ENCODE measurements at places on chromosomes 7 and 10.
A peak's percentile ranks its signal among the peaks of the same experiment; 100 is the strongest.

- no peak for DNase-seq
These were observed 37.6 kb upstream of the ELFN1 start for GRCh38 chr7:1632506-1632905.

- DNase-seq = peak; percentile 29
These were observed 106.0 kb downstream of the CUBN start for GRCh38 chr10:17023386-17024298.

GRCh38 chr7:15490291-15490690 lies 71.5 kb downstream of the AGMO start:
- no peak for DNase-seq

DNA sequence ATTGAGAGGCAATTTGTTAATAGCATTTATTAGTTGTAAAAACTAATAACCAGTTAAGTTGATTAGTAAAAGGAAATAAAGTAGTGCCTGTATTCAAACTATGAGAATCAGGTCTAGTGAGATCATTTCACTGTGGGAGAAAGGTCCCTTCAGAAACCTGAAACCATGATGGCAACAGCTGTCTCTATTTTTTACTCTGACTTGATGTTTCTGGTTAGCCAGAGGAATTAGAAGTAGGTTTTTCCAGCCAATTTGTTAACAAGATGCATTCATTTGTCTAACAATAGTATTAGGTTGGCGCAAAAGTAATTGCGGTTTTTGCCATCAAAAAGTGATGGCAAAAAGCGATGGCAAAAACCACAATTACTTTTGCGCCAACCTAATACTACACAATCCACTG lies 272.2 kb upstream of the YAE1 start:
- DNase-seq = no peak

DNA sequence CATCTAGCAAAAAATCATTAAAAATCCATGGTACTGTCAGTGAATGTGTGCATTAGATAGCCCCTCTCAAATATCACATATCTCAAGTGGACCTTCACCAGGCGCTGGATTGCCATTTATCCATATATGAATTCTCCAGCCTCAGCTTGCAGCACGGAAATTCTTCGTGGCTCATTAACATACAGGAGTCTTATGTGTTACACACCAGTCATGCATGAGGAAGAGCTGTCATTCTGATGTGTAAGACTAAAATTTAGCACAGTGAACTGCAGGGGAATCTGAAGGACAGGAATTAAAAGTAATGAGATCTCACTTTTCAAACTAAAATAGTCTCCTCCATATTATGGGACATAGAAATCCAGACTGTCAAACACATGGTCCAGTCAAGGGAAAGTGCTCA lies 542.4 kb upstream of the DPP6 start:
- no peak for DNase-seq

DNA sequence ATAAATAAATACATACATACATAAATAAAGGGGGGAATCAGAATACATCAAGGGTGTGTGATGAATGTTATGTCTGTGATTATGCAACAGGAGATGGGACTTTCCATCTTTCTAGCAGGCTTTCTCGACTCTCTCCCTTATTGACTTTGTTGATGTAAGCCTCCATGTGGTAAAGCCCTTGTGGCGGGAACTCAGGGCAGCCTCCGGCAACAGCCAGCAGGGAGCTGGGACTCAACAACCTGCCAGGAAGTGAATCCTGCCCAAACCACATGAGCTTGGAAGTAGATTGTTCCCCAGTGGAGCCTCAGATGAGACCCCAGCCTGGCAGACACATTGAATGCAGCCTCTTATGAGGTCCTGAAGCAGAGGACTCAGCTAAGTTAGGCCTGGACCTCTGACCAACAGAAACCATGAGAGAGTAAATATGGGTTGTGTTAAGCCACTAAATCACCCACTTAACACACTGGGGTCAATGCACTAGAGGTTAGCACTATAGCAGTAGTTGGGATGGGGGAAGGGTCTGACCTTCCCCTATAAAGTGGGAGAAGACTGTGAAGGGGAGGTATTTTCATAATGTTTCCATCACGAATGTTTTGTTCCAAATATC lies 104.0 kb downstream of the JCAD start:
- DNase-seq = no peak

GRCh38 chr10:52197098-52197497 lies 117.0 kb upstream of the DKK1 start:
- DNase-seq = no peak

DNA sequence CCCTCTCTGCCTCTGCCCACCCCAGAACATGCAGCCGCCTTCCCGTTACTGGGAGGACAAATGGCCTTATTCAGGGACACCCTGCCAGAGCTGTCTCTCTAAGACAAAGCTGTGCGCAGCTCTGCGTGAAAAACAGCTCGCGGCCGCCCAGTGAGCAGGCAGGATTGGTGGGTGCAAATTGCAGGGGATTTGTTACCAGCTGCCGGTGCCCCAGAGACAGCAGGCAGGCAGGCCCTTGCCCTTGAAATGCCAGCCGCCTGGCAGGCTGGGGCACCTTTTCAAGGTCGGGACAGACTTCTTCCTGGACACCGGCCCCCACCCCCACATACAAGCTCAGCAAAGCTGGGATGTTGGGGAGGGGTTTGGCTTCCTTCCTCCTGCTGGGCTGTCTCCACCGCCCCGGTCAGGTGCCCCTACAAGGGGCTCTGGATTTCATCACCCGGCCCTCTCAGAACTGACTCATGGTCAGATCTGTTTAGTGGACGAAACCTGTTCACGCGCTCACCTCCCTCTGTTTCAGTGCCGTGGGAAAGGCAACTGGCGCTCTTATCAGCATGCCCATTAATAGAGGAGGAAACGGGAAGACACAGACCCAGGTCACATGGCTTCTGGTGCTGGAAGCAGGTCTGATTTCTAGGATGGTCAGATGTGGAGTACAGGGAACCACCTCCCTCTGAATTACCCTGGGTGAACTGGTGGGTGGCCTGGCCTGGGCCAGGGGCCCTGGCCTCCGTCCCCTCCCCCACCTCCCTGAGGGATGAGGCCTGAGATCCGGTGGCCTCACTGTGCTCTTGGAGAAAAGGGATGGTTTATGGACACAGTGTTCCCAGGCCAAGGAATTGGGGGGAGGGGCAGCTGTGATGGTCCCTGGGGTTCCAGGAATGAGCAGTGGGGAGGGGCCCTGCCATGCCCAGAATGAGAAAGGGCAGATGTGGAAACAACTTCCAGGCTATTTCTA lies 123.9 kb upstream of the PPIF start:
- no peak for DNase-seq

GRCh38 chr7:128827248-128827958 lies 2.8 kb upstream of the FLNC start:
- DNase-seq = no peak

- DNase-seq = no peak
These were observed 27.0 kb upstream of the ZPBP start for GRCh38 chr7:50119815-50120637.

DNA sequence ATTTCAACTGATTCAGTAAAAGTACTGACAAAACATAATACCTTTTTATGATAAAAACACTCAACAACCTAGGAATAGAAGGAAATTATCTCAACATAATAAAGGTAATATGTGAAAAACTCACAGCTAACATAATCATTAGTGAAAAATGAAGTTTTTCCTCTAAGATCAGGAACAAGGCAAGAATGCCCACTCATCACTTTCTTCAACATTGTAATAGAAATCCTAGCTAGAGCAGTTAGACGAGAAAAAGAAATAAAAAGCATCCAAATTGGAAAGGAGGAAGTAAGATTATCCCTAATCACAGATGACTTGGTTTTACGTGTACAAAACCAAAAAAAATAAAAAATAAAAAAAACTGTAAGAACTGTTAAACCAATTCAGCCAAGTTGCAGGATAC lies 58.6 kb downstream of the R3HCC1L start:
- DNase-seq = no peak

DNA sequence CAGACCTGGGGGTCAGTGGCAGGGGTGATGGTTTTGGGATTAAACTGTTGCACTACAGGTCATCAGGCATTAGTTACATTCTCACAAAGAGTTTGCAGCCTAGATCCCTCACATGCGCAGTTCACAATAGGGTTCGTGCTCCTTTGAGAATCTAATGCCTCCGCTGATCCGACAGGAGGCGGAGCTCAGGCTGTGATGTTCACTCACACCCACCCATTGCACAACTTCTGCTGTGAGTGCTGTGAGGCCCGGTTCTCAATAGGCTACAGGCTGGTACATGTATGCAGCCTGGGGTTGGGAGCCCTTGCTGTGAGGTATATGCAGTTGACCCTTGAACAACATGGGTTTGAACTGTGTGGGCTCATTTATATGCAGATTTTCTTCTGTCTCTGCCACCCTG lies 416.4 kb downstream of the GFRA1 start:
- DNase-seq = no peak

DNA sequence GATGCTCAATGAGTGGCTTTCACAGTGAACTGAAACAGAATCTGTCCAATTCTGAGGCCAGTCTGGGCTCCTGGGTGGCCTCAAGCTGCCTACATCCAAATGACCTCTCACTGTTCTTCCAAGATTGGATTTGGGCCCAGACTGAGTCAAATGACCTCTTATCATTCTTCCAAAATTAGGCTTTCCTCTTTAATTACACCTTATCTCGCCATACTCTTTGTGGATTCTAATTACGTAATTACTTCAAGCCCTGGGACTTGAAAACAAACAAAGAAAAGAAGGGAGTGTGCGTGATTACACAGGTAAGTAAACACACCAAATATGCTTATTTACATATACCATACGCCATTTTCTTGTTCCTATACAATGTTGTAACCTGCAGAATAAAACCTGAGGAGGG lies 18.8 kb downstream of the SORBS1 start:
- DNase-seq = peak; percentile 56

DNA sequence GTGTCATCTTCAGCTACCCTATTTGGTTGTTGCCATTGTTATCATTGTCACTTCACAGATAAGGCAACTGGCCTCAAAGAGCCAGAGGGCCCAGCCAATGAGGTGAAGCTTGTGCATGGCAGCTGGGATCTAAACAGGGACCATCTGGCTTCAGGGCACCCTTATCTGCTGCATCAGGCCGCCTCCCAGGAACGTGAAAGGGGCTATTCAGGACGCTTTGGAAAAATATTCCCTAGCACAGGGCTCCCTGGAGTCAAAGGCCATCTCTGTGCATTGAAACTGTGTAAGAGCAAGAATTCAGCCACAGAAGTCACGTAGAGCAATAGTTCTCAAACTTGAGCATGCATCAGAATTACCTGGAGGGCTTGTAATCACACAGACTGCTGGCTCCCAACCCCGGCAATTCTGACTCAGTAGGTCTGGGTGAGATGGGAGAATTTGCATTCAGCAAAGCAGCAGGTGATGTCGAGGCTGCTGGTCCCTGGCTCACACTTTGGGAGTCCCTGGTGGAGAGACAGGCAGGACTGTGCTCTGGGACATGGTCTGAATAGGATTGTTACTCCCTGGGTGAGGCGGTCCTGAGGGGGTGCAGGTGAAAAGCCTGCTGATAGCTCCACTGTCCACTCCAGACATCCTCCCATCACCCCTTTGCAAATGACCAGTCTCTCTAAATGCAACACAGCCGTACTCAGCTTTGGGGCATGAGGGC lies 21.5 kb upstream of the PLEKHA1 start:
- no peak for DNase-seq

DNA sequence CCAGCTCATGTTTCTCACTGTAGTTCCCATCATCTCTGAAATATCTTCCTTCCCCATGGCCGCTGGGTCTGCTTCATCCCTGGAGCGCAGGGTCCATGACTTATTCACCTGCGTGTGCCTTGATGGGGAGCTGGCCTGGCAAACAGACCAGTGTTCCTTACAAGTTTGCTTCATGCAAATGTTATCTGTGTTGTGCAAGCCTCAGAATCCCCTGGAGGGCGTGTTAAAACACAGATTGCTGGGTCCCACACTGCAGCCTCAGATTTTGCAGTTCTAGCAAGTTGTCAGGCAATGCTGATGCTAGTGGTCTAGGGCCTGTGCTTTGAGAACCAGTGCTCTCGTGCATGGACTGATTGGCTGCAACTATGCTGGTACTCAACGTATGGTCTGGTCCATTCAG lies 7.2 kb upstream of the DMBT1 start:
- no peak for DNase-seq

- no peak for DNase-seq
These were observed 24.8 kb downstream of the CCSER2 start for GRCh38 chr10:84353052-84353803.

- no peak for DNase-seq
These were observed 640.0 kb downstream of the SH2D4B start for GRCh38 chr10:81177651-81178244.

DNA sequence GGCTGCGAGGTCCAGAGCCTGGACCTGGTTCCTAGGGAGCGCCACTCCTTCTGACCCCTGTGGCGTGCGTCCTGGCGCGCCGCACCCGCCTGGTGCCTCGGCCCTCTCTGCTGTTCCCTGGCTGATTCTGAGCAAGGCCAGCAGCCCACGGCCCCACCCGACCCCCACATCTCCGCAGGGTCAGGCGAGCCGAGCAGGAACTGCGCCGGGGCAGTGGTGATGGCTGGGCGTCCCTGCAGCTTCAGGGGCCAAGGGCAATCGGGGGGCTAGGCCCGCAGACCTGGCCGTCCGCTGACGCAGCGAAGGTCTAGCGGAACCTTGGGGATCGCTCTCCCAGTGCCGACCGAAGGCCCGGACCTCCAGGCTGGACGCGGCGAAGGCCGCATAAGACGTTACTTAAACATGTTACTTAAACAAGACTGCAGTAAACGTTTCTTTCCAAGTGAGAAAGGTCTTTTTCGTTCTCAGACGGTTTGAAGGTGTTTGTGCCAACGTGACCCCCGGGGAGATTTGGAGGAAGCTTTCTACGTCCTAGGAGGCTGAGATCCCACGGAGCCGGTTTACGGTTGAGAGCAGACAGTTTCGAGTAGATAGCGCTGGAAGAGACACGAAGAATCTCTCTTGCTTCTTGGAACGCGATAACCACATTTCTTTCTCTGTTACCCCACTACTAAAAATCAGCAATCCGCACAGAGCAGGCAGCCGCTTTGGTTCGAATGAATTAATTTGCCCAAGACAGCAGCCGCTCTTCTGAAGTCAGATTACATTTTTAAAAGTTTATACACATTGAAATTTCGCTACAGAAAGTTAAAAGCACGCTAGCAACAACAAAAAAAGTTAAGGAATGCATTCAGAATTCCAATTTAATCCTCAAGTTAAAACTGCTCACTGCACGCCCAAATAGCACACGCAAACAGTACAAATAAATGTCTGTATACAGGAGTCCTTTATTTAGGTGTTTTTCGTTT lies 4.9 kb upstream of the NKX2-3 start:
- no peak for DNase-seq

GRCh38 chr7:74525881-74526280 lies 72.2 kb downstream of the GTF2IRD1 start:
- no peak for DNase-seq

- DNase-seq = no peak
These were observed 335 bp upstream of the CHCHD1 start for GRCh38 chr10:73781548-73781878.

- no peak for DNase-seq
These were observed 55.9 kb downstream of the GRID1 start for GRCh38 chr10:86310702-86311101.

- DNase-seq = no peak
These were observed 23.3 kb downstream of the ADAP1 start for GRCh38 chr7:930975-931758.
